ENCODE measurements at places on chromosomes 4 and X. TPM values are rescaled to one million over a fixed set of nuclear protein-coding genes. Genes with fewer than 3 reads are reported as not detected.

GC gene
- total RNA-seq: 0.40 TPM

RIBC1 gene
- total RNA-seq: 0.36 TPM

SOWAHD gene
- total RNA-seq: not detected

DNA sequence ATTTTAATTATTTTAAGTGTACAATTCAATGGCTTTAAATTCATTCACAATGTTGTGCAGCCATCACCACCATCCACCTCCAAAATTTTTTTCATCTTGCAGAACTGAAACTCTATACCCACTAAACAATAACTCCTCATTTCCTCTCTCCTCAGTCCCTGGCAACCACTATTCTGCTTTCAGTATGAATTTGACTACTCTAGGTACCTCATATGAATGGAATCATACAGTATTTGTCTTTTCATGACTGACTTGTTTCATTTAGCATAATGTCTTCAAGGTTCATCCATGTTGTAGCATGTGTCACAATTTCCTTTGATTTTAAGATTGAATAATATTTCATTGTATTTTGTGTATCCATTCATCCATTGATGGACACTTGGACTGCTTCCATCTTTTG, 46.9 kb downstream of the KIF4A start:
- no peak for ATAC-seq

DNA sequence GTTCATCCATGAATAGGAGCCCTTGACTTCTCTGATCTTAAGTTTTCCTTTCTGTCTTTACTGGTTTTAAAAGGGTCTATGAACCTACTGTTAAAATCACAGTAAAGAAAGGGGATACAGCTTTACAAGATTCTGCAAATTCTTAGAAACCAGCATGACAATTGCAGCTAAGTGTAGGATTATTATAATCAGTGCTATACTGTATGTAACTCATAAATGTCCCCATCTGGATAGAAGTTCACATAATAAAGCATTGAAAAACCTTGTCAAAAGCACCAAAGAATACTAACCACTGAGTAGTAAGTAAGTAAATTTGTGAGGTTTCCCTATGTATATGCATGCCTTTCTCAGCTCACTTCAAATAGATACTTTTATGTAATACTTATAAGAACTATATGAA, 724.6 kb downstream of the CENPC start:
- no peak for ATAC-seq

DNA sequence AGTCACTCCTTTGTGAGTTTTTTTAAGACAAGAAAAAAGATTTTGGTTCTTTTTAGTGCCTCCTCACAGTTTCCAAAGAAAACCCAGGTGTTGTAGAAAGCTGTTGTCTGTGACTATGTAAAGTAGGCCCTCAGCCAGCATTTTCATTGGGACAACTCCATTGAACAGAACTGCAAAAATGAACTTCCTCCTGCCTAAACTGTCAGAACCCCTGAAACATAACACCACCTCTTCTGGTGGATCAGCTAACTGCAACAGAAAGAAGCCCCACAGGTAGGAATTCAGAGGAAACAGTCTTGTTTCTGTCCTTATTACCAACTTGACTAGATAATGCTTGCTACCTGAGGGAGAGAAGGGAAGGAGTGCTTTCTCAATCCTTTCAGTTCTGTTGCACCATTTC, 3.4 kb upstream of the ATP11C start:
- ATAC-seq: no peak

DNA sequence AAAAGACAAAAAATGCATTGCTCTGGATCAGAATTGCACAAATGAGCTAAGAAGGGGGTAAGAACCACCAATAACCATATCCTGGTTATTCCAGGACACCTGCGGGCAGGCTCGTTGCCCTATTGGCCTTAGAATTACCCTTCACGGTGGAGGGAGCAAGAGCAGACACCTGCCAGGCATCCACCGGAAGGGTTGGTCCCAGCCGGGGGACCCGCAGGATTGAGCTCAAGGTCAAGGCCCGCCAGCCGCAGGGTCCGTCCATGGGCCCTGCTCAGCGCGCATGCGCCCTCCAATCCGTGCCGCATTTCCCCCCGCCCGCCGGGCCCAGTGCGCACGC, 575 bp downstream of the SLC25A6 start:
- ATAC-seq: no peak

DNA sequence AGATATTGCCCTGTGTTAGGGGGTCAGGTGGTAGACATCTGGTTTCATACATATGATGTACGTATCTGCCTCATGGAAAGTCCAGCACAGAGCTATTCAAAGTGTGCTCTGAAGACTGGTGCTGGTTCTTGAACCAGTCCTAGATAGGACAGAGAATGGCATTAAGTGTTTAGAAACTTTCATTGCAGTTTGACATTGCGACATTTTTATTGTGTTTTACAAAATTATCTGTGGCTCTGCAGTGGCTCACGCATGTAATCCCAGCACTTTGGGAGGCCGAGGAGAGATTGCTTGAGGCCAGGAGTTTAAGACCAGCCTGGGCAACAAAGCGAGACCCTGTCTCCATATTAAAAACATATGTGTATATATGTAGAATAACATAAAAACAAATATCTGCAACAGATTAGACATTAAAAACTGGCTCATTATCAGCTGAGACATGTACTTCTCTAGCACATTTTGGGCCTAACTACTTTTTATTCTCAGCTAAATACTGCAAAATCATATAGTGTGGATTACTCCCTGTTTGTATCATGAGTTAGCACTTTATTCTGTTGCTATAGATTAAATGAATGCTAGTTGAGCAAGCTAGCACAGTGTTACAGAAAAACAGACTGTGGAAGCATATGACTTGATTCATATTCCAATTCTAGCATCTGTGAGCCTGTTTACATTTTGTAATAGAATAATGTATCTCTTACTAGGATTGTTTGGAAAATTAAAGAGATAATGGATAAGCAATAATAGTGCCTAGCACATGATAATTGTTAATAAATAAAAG, 57.1 kb downstream of the USP9X start:
- no peak for ATAC-seq

GRCh38 chr4:2217726-2218125, 24.2 kb downstream of the HAUS3 start:
- no peak for ATAC-seq

- peak; percentile 20 for ATAC-seq
These were observed 164.7 kb downstream of the PCDH18 start for GRCh38 chr4:137367620-137368019.

DNA sequence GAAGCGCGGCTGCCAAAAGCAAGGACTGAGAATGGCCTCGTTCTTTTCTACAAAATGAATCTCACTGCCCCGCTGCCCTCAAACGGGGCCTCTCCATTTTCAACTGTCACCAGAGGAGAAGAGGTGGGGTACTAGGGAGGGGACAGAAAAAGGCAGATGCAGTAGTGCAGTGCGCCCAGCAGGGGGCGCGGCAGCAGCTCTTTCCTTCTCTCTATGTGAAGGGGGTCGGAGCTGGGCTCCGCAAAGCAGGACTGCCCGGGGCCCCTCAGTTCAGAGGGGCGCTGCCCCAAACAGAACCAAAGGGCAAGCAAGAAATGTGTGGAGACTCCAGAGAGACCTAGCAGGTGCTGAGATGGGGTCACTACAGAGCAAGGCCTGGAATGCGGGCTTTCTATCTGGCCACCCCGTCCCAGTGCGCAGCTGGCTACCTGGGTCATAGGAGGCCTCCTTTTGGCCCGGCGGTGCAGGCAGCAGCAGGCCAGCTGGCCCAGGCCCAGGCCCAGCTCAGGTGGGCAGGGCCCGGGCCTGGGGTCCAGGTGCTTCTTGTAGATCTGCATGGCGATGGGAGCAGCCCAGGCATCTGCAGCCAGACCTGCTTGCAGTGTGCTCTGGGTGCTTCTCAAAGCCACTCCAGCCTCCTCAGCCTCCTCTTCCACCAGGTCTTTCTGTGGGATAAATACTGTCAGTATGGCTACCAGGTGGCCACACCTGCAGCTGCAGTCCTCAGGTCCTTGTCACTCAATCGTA, 5.9 kb downstream of the IRAK1 start:
- peak; percentile 37 for ATAC-seq

DNA sequence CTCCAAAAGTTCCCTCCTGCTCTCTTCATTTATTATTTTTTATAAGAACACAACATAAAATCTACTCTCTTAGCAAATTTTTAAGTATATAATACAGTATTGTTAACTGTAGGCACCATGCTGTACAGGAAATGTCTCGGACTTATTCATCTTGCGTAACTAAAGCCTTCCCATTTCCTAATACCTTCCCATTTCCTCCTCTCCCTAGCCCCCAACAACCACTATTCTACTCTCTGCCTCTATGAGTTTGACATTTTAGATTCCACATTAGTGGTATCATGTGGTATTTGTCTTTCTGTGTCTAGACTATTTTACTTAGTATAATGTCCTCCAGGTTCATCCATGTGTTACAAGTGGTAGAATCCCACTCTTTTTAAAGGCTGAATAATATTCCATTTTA, 15.8 kb upstream of the SYTL4 start:
- no peak for ATAC-seq

DNA sequence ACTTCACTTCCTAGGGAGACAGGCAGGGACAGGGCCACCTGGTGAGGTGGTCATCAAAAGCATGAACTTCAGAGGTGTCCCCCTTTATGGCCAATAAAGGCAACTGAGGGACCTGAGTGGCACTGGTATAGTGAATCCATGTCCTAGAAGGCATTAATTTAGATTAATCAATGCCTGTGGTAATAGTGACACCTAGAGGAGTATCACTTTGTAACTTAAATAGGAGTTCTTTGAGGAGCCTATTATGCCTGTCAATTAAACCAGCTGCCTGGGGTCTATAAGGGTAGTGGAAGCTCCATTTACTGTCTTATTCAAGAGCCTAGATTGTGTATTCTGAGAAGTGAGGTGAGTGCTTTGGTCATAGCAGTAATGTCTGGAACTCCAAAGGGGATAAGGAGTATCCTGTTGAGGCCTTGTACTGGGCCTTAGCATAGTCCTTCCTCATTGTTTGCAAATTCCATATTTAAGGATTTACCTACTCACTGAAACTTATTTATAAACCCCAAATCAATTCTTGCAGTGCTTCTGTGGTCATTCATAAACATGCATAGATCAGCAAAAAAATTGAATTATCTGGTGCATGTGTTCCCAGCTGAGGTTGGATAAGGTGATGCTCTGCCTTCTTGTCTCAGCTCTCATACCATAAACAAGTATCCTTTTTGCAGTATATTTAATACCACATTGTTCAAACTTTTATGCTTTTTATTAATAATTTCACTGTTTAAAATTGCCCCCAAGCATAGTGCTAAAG, 213.8 kb upstream of the RADX start:
- no peak for ATAC-seq

DNA sequence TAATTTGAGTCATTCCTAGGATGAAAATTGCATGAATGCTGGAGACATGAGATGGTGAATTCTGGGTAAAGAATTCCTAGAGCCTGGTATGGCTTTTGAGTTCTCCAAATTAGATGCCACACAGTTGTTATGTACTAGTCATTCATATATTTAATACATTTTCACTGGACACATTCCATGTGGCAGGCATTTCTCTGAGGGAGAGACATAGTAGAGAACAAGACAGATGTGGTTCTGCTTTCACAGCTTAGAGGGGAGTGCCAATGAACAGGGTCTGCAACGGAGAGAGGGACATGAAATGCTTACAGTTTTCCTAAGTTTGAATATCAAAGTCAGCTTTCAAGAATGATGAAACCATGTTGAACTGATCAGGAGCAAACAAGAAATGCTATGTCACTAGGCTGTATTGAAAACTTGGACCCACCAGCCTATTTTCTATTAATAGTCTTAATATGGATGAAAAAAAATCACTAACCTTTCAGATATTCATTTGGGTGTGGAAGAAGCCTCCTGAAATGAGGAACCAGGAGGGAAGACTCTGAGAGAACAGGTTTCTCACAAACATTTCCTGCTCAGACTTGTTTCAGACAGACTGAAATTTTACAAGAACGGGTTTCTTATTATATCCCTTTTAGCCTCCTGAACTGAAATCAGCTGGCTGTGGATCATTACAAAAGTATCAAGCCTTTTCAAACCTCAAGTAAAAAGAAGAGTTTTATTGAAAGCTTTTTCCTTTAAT, 276.0 kb upstream of the TET2 start:
- peak; percentile 86 for ATAC-seq

SPACA5 gene
- not detected for total RNA-seq

CXCL1 gene
- 22.9 TPM for total RNA-seq

DNA sequence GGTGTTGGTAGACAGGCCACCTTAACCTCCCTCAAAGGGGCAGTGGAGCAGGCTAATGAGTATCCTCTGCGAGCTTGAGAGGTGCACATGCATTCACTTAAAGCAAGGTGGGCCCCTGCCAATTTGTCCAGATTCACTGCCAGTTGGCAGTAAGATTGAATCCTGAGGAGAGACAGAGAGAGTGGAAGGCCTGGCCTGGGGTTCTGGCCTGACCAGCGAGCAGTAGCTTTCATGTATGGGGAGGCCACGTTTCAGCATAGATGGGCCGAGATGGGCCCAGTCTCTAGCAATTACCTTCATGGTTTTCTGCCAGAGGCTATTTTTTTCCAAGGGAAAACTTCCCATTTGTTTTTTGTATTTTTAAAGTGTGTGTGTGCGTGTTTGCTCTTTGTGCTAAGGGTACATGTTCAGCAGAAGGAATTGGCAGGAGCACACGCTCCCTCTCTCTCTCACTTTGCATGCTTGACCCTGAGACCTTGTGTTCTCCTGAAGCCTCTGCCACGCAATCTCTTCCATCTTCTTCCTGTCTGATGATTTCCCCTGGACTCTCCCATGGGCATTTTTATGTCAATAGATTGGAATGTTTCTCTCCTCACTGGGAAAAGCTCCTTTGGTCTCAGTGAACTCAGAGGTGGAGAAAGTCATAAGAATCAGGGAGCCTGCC, 215.8 kb upstream of the SFRP2 start:
- ATAC-seq: no peak

PAGE1 gene
- total RNA-seq: not detected

DNA sequence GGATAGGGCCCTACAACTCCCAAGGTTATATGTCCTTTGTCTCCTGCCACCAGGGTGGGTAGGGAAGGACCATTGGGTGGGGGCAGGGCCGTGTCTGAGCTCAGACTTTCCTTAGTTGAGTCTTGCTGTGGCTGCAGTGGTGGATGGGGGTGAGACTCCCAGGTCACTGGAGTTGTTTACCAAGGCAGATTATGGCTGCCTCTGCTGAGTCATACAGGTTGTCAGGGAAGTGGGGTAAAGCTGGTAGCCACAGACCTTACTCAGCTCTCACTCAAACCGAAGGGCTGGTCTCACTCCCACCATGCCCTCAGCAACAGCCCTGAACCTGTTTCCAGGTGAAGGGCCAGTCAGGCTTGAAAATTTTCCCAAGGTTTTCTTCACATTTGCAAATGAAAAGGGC, 58.8 kb upstream of the FAAH2 start:
- ATAC-seq: no peak

GRCh38 chr4:138037696-138038095, 204.5 kb downstream of the SLC7A11 start:
- no peak for ATAC-seq
